Pulmonary artery endothelial cell (primary cell): ENCODE measurements at places on chromosomes 4 and X. TPM values are rescaled to one million over a fixed set of nuclear protein-coding genes. Genes with fewer than 3 reads are reported as not detected.

DNA sequence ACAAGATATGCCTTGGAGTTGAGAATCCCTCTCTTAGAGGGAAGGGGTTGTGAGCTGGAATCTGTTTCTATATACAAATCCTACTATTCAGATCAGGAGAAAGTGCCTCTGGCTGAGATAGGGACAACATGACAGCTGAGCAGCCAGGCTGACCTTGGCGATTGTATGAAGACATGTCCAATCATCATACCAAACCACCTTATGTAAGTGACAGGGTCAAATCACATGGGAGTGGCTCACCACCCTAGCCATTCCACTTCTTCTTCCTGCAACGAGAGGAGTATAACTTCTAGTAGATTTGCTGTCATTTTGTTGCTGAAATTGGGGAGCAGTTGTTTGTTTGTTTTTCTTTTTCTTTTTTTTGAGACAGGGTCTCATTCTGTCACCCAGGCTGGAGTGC is 48.3 kb upstream of the TMEM150C start:
- DNase-seq = no peak

DNA sequence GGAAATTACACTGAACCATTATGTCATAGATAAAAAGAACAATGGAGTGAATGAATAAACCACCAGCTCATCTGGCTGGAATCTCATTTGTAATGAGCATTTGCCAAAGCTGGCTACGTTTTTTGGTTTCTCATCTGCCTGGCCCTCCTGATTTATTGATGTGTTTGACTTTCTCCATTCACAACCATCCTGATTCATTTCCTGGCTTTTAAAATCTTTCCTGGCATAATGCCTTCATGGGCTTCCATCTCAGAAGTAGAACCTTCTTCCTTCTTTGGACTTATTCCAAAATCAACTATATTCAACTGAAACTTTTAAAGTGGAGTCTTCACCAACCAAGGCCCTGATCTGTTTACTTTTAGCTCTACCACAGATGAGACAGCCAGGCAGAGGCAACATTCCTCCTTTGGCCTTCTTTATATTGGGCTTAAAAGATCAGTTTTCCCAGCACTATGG is 36.0 kb upstream of the ARSJ start:
- peak; percentile 99 for DNase-seq

- no peak for DNase-seq
Measured at GRCh38 chr4:104728380-104729122, 233.9 kb upstream of the CXXC4 start.

DNA sequence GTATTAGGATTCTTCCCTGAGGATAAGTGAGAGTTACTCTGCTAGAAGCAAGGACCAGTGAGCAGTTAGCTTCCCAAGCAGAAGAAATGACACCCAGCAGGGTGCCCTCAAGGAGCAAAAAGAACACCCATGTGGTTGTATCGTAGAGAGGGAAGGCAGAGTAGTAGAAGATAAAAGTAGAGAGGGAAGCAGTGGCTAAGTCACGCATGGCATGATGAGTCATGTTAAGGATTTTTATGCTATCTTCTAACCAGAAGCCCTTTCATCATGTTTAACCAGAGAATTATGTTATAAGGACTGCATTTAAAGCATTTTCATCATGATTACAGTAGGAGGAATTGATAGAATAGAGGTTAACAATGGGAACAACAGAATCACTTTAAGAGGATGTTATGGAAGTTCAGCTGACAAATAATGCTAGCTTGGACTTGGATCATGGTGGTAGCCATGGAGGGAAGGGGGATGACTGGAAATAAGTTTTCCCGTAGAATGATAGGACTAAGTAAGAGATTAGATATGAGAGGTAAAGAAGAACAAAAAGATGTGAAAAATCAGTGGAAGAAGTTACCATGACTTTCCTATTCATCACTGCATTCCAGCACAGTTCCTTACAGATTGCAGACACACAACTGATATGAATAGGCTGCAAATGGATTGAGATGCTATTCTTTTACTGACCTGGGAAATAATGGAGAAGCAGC is 383.5 kb upstream of the INTU start:
- no peak for DNase-seq

- no peak for DNase-seq
Measured at GRCh38 chr4:82038936-82039335, 334.9 kb downstream of the HNRNPD start.

Gene XAGE2
- total RNA-seq = not detected in 2 replicates

Gene FABP2
- not detected in 2 replicates for total RNA-seq

Gene GRPR
- total RNA-seq = under 0.01 and 0.11 TPM in 2 replicates

Gene PDGFC
- 9.8 and 11.7 TPM in 2 replicates for total RNA-seq

Gene RIBC1
- 0.26 and 0.32 TPM in 2 replicates for total RNA-seq
